ENCODE measurements at places on chromosomes 5 and 9. TPM values are rescaled to one million over a fixed set of nuclear protein-coding genes. Genes with fewer than 3 reads are reported as not detected.

The PCDHB9 gene
- not detected for total RNA-seq

The FBXW2 gene
- 90.0 TPM for total RNA-seq

The TRPM3 gene
- total RNA-seq: not detected

The DENND4C gene
- 35.3 TPM for total RNA-seq

The CDC20B gene
- total RNA-seq: 0.13 TPM

The CMBL gene
- 1.9 TPM for total RNA-seq

The UBLCP1 gene
- total RNA-seq: 27.8 TPM

The TICAM2 gene
- 0.55 TPM for total RNA-seq

The PCDHGA6 gene
- total RNA-seq: 0.11 TPM

The SARDH gene
- total RNA-seq: 3.0 TPM

The TAL2 gene
- total RNA-seq: not detected

The MAMDC4 gene
- 15.8 TPM for total RNA-seq

The CD274 gene
- 4.0 TPM for total RNA-seq

The C5orf52 gene
- total RNA-seq: not detected

The OLFM1 gene
- total RNA-seq: not detected

The UGT3A1 gene
- total RNA-seq: not detected

The POU5F2 gene
- 1.1 TPM for total RNA-seq

The MARCOL gene
- not detected for total RNA-seq

The CDH10 gene
- not detected for total RNA-seq

The POLR3G gene
- 5.5 TPM for total RNA-seq
